ENCODE measurements at places on chromosomes 11 and 22.
A peak's percentile ranks its signal among the peaks of the same experiment; 100 is the strongest.

GRCh38 chr11:9148727-9149126 is 57.3 kb upstream of the SCUBE2 start:
- peak overlapping the region; percentile 83 for H3K27ac ChIP-seq
- H3K4me3 ChIP-seq: no peak overlapping the region
- peaks cover 18% of the 10 kb centered on the region for H3K36me3 ChIP-seq
- H3K4me1 ChIP-seq: peaks cover 9% of the 10 kb centered on the region

DNA sequence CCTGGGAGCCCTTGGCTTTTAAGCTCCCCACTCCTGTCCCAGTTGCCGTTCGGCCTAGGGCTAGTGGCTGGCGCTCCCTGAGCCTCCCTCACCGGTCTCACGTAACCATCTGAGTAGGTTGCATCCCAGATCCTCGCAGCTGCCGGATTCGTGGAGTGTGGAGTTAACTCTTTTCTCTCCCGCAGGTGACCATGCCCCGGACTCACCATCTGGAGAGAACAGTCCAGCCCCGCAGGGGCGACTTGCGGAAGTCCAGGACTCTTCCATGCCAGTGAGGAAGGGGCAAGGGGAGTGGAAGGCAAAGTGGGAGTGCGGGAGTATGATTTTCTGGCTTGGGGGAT is 902 bp downstream of the MUS81 start:
- H3K4me3 ChIP-seq: peak overlapping the region; percentile 99
- no peak for DNase-seq
- no peaks in the 10 kb centered on the region for H3K27me3 ChIP-seq
- peaks cover 9% of the 10 kb centered on the region for H3K36me3 ChIP-seq
- H3K4me1 ChIP-seq: peaks cover 41% of the 10 kb centered on the region
- H3K27ac ChIP-seq: peak overlapping the region; percentile 99

- DNase-seq: no peak
- H3K4me3 ChIP-seq: no peak overlapping the region
- no peak overlapping the region for H3K27ac ChIP-seq
- H3K36me3 ChIP-seq: peaks cover 2% of the 10 kb centered on the region
- peaks cover 52% of the 10 kb centered on the region for H3K27me3 ChIP-seq
- peaks cover 2% of the 10 kb centered on the region for H3K4me1 ChIP-seq
Observed at GRCh38 chr11:78688460-78688859, 113.8 kb upstream of the NARS2 start.

- H3K4me1 ChIP-seq: peaks cover 3% of the 10 kb centered on the region
- peaks cover 50% of the 10 kb centered on the region for H3K27me3 ChIP-seq
- H3K27ac ChIP-seq: no peak within 1 kb of the TSS
Observed at GRCh38 chr11:111298413-111299100, at the start of gene POU2AF3. TSS of gene POU2AF3 (plus strand) at chr11:111298546. CDS start at chr11:111298582, 36 bp downstream.

GRCh38 chr11:84628871-84629620 is 998.1 kb downstream of the DLG2 start:
- DNase-seq: no peak
- no peak overlapping the region for H3K4me3 ChIP-seq
- no peak overlapping the region for H3K27ac ChIP-seq
- no peaks in the 10 kb centered on the region for H3K27me3 ChIP-seq
- H3K36me3 ChIP-seq: no peaks in the 10 kb centered on the region
- no peaks in the 10 kb centered on the region for H3K4me1 ChIP-seq

- H3K36me3 ChIP-seq: peaks cover 3% of the 10 kb centered on the region
- H3K27me3 ChIP-seq: no peaks in the 10 kb centered on the region
- peaks cover 34% of the 10 kb centered on the region for H3K4me1 ChIP-seq
- H3K4me3 ChIP-seq: no peak overlapping the region
Observed at GRCh38 chr11:33266393-33267215, 9.4 kb downstream of the HIPK3 start.

GRCh38 chr11:9642894-9643293 is 21.0 kb upstream of the SWAP70 start:
- peaks cover 4% of the 10 kb centered on the region for H3K36me3 ChIP-seq
- peaks cover 2% of the 10 kb centered on the region for H3K4me1 ChIP-seq
- DNase-seq: no peak
- no peak overlapping the region for H3K4me3 ChIP-seq
- no peak overlapping the region for H3K27ac ChIP-seq
- peaks cover 11% of the 10 kb centered on the region for H3K27me3 ChIP-seq

GRCh38 chr22:23180301-23180892 is at the start of gene BCR:
TSS of gene BCR (plus strand) at chr22:23180509. CDS start at chr22:23180961, 452 bp downstream.
- H3K4me3 ChIP-seq: peak within 1 kb of the TSS; percentile 98
- peaks cover 47% of the 10 kb centered on the region for H3K4me1 ChIP-seq
- peak; percentile 68 for DNase-seq
- H3K27me3 ChIP-seq: no peaks in the 10 kb centered on the region
- peak within 1 kb of the TSS; percentile 88 for H3K27ac ChIP-seq
- peaks cover 5% of the 10 kb centered on the region for H3K36me3 ChIP-seq

GRCh38 chr11:27242591-27242990 is 120.4 kb downstream of the CCDC34 start:
- peaks cover 30% of the 10 kb centered on the region for H3K27me3 ChIP-seq
- no peak for DNase-seq
- no peak overlapping the region for H3K4me3 ChIP-seq
- H3K36me3 ChIP-seq: peaks cover 2% of the 10 kb centered on the region
- no peaks in the 10 kb centered on the region for H3K4me1 ChIP-seq

DNA sequence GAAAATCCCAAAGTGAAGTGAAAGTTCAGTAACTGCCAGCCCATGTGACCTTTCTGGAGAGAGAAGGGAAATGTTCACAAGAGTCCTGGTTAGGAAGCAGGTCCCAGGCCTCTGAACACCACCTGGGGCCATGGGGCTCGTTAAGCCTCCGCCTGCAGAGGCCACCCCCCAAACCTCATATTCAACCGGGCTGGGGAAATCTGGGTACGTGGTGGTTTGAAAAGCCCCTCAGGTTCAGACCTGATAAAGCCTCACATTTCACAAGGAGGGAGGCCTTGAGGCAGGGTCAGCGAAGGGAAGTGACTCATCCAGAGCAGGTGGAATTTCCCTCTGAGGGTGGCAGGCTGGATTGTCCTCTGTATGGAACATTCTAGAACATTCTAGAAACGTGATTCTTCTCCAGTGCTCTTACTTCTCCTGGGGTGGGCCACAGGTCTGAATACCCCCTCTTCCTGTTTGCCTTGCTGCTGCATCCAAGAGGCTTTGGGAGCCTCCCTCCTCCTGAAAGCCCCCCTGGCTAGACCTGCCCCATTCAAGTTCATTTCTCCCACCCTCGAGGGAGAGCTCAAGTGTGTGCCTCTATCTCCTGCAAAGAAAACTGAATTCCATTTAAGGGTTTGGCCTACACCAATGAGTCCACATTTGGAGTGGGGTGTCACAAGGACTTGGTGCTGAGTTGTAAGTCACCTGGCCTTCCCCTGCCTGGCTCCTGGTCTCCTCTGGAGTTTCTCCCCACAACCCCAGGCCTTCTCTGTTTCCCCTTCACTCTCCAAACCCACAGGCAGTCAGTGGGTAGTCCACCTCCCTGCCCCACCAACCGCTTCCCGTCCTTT is 6.3 kb downstream of the FXYD2 start:
- peak overlapping the region; percentile 94 for H3K27ac ChIP-seq
- H3K27me3 ChIP-seq: no peaks in the 10 kb centered on the region
- no peaks in the 10 kb centered on the region for H3K36me3 ChIP-seq
- peaks cover 49% of the 10 kb centered on the region for H3K4me1 ChIP-seq
- no peak for DNase-seq
- peak overlapping the region; percentile 82 for H3K4me3 ChIP-seq

DNA sequence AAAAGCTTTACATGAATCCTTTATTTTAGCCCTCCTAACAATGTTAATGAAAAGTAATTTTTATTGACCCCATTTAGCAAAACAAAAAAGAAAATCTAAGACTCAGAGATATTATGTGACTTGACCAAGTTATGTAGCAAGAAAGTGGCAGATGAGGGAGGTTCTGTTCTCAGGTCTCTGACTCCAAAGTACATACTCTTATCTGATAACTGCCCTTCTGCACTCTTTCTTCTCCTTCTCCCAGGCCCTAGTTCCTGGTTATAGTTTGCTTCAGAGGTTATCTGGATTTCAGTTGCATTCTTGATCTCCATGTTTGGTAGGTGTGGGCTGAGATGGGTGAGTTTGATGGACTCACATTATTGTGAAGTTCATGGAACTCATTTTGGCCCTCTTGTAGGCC is 4.5 kb downstream of the OR9Q2 start:
- H3K4me1 ChIP-seq: no peaks in the 10 kb centered on the region
- H3K36me3 ChIP-seq: no peaks in the 10 kb centered on the region
- DNase-seq: no peak
- H3K27ac ChIP-seq: no peak overlapping the region
- no peaks in the 10 kb centered on the region for H3K27me3 ChIP-seq

GRCh38 chr22:20206709-20207215 is 55.9 kb upstream of the CCDC188 start:
- no peaks in the 10 kb centered on the region for H3K27me3 ChIP-seq
- peak overlapping the region; percentile 91 for H3K4me3 ChIP-seq
- DNase-seq: no peak
- H3K36me3 ChIP-seq: no peaks in the 10 kb centered on the region
- peak overlapping the region; percentile 79 for H3K27ac ChIP-seq

DNA sequence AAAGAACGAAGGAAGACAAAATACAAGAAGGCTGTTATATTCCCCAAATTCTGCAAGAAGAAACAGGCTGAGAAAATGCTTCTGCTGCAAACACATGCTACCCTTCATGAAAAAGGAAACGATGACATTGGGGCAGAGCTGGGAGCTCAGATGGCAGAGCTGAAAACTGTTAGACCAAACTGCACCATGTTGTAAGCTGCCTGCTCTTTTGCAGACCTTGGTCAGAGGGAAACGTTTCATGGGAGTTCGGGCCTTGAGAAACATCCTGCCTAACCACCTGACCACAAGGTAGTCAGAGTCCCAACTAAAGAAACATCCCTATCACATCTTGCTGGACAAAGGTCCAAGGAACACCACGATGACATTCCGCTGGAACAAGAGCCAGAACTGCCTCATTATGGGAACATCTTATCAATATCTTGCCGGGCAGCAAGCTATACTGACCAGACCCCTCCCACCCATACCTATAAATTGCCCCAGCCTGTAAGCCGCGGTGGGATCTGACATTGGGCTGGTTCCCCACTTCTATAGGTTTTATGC is 110.7 kb upstream of the CTSC start:
- no peaks in the 10 kb centered on the region for H3K4me1 ChIP-seq
- no peak for DNase-seq
- H3K4me3 ChIP-seq: no peak overlapping the region
- no peaks in the 10 kb centered on the region for H3K36me3 ChIP-seq
- peaks cover 5% of the 10 kb centered on the region for H3K27me3 ChIP-seq

GRCh38 chr11:76806131-76806530 is 23.0 kb downstream of the TSKU start:
- H3K27me3 ChIP-seq: peaks cover 41% of the 10 kb centered on the region
- H3K4me3 ChIP-seq: no peak overlapping the region
- H3K4me1 ChIP-seq: peaks cover 14% of the 10 kb centered on the region
- no peaks in the 10 kb centered on the region for H3K36me3 ChIP-seq

DNA sequence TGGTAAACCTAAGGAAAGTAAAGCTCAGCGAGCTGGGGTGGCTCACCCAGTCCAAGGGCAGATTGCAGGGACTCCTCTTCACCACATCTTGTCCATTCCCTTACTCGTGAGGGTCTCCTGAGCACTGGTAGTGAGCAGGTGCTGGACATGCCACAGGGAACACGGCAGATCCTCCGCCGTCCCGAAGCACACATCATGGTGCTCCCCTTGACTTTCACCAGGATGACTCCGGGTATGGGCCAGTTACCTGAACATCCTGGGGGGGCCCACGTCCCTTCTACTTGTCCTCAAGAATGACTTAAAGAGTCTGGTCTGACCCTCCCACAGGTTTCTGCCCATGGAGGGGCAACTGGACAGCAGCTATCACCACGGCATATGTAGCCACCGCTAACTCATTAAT is 8.0 kb upstream of the SF1 start:
- no peaks in the 10 kb centered on the region for H3K36me3 ChIP-seq
- no peaks in the 10 kb centered on the region for H3K27me3 ChIP-seq
- DNase-seq: no peak
- peak overlapping the region; percentile 34 for H3K27ac ChIP-seq

DNA sequence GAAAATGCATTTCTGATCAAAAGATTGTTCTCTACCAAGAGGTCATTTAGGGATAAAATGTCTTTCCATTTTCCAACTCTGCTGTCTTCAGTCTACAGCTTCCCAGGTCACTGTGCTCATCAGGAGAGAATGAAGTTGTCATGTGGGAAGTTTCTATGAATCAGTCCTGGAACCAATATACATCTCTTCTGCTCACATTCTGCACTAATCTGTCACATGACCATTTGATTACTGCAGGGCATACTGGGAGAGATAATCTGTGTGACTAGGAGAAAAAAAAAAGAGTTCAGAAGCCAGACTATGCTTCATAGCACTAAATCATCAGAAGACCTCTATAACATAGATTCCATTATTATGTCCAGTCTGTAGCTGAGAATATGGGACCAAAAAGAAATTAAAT is 611.5 kb downstream of the KCNA4 start:
- H3K27me3 ChIP-seq: no peaks in the 10 kb centered on the region
- no peak overlapping the region for H3K27ac ChIP-seq
- no peak for DNase-seq
- H3K4me1 ChIP-seq: no peaks in the 10 kb centered on the region
- no peaks in the 10 kb centered on the region for H3K36me3 ChIP-seq

GRCh38 chr11:123227763-123228495 is 32.9 kb upstream of the CLMP start:
- no peak overlapping the region for H3K4me3 ChIP-seq
- no peak overlapping the region for H3K27ac ChIP-seq
- no peak for DNase-seq
- H3K36me3 ChIP-seq: peaks cover 3% of the 10 kb centered on the region
- H3K4me1 ChIP-seq: peaks cover 5% of the 10 kb centered on the region
- peaks cover 36% of the 10 kb centered on the region for H3K27me3 ChIP-seq

DNA sequence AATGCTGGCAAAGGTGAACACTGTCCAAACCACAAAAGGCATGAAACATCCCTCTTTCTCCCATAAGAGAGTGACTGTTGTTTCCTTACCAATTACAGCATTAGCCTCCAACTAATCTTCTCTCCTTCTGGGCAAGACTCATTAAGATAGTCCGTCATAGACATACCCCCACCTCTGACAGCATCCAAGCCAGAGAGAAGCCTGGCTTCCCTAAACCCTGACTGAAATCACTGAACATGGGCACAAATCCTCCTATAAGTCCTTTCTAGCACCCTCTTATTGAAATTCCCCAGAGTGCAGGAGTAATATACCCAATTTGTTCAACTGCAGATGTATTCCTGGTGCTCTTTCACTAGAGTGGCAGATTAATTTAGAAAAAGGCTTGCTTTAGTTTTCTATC is 1.7 kb upstream of the RNASEH2C start:
- H3K27ac ChIP-seq: no peak overlapping the region
- H3K36me3 ChIP-seq: peaks cover 2% of the 10 kb centered on the region
- peak overlapping the region; percentile 31 for H3K4me3 ChIP-seq
- H3K4me1 ChIP-seq: peaks cover 21% of the 10 kb centered on the region
- DNase-seq: no peak

Data from T-helper 17 cell (primary cell).